Thoracic aorta (tissue), 2 donors: ENCODE measurements at places on chromosomes 1 and 21. TPM values are rescaled to one million over a fixed set of nuclear protein-coding genes. Genes with fewer than 3 reads are reported as not detected.

- DNase-seq, result peak; percentile 86
Observed at GRCh38 chr1:109821221-109821669, 57.5 kb upstream of the EPS8L3 start.

CELA2A gene
- total RNA-seq, result not detected

DNA sequence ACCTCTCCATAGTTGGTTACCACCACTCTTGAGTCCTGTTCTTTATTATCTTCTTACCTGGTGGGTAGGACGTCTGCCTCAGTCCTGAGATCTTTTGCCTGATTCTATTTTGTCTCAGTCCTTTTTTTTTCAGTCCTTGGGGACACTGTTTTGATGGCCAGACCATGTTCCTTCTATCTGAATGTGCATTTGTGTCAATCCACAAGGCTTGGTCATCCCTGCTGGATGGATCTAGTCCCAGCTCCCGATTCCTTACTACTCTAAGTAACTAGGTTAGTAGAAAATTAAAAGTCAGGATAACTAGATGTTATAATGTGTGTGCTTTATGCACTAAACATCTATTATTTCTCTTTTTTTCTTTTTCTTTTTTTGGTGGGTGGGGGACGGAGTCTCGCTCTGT is 28.1 kb upstream of the AK4 start:
- no peak for DNase-seq

- no peak for DNase-seq
Observed at GRCh38 chr1:152747831-152748230, 10.0 kb upstream of the KPRP start.

DNA sequence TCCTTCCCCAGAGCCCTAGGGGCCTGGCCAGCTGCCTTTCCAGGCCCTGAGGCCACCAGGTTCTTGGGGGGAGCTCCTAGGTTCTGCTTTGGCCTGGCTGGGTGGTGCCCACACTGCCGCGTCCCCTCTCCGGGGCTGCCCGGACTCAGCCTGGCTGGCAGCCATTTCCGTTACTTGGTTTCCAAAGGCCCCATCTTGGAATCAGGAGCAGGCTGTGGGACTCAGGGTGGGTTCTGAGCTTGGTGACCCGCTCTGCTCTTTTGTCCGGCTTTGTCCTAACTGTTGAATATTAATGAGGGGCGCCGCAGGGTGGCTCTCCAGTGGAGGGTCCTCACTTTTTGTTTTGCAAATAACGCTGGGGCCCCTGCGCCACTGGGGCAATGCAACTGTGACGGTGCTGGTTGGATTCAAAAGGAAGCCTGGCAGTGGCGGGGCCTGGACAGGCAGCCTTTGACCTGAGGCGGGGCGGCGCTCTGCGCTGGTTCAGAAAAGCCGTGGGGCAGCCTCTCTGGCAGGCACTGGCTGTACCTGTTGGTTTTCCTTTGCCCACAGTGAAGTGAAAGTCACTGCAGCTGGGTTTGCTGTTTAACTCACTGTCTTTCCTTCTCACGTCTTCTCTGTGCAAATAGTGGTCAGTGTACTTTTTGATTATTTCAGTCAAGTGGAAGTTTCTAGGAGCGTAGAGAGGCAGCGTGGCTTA is 20.2 kb downstream of the SKI start:
- DNase-seq, result no peak

DNA sequence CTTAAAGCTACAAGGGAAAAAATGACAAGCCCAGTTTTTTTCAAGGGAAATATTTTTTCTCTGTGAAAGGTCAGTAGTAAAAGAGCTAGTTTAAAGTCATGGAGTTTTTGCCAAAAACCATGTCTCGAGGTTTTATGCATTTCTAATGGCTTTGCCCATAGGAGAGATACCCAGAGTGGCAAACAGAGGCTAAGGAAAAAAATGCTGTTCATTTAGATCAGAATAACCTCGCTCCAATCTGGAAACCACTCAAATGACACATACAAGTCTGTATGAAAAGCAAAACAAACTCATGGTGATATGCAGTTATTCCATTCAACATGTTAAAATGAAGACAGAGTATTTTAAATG is 36.9 kb upstream of the EDEM3 start:
- DNase-seq, result no peak

RIMS3 gene
- total RNA-seq, result 18.1 TPM

GRCh38 chr1:91736715-91737615 is 149.0 kb downstream of the TGFBR3 start:
- peak; percentile 13 for DNase-seq

GRCh38 chr21:43304206-43304605 is 122.7 kb downstream of the SIK1 start:
- no peak for DNase-seq

- DNase-seq, result no peak
Observed at GRCh38 chr1:206107168-206107544, 10.0 kb downstream of the AVPR1B start.

GRCh38 chr1:96808191-96808590 is 86.6 kb downstream of the PTBP2 start:
- no peak for DNase-seq

GRCh38 chr1:32521165-32521564 is 18.1 kb upstream of the ZBTB8A start:
- DNase-seq, result no peak

GRCh38 chr21:32457360-32457840 is 44.9 kb downstream of the EVA1C start:
- no peak for DNase-seq

PRAMEF6 gene
- not detected for total RNA-seq

GRCh38 chr1:15137809-15138208 is 15.7 kb upstream of the TMEM51 start:
- no peak for DNase-seq

SH3D21 gene
- total RNA-seq, result 3.9 TPM

- DNase-seq, result no peak
Observed at GRCh38 chr1:205970486-205970885, 27.2 kb upstream of the SLC26A9 start.

FALEC gene
- not detected for total RNA-seq

LRRC53 gene
- total RNA-seq, result not detected

GRCh38 chr1:64147759-64148158 is 55.7 kb upstream of the UBE2U start:
- no peak for DNase-seq

- DNase-seq, result no peak
Observed at GRCh38 chr1:158153179-158153578, 27.5 kb upstream of the CD1D start.

GRCh38 chr1:160149716-160150115 is 1.7 kb upstream of the ATP1A4 start:
- DNase-seq, result no peak

DNA sequence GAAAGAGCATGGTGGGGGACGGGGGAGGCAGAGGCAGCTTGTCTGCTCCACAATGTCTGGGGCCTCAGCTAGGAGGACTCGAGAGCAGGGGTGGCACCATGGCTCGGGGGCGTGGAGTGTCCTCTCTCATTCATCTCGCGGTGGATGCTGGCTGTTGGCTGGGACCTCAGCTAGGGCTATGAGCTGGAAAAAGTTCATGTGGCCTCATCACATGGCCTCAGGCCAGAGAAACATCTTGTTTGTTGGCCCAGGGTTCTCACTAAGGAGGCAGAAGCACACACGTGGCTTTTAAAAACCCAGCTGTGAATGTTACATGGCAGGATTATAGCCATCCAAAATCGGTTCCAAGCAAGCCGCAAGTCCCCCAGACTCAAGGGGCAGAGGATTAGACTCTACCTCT is 6.2 kb upstream of the CENPS start:
- DNase-seq, result no peak

GRCh38 chr1:114015075-114015474 is 35.8 kb downstream of the OLFML3 start:
- DNase-seq, result no peak

DNA sequence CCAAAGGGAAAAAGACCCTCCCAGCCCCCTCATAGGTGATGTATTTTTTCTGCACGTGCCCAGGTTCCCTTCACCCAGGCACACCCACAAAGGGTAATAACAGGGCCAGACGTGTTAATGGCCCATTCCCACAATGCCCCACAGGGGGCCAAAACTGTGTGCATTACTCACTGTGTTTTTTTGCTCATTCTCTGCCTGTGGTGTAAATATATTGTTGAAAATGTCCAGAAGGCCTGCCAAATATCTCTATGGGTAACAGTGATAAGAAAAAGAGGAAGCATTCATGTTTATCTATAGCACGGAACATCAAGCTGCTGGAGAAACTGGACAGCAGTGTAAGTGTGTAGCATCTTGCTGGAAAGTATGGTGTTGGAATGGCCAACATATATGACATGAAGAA is 21.9 kb downstream of the RHEX start:
- no peak for DNase-seq

DNA sequence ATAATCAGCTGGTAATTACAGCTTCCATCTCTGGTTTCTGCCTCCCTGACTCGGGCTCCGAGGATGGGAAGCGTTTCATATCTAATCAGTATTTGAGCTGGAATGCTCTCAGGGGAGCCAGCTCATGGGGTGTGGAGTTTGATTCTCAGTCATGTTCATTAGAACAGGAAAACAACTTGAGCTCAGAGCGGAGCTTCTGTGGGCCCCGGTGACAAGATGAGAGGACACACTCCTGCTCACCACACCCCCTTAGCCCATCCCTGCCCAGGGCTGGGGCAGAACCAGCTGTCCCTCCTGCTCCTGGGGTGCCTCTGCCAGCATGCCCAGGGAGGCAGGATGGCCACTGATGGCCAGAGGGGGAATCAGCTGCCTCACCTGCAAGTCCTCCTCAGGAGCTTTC is 726.0 kb downstream of the PTPRU start:
- no peak for DNase-seq
